ENCODE measurements at places on chromosomes 3 and 15.

DNA sequence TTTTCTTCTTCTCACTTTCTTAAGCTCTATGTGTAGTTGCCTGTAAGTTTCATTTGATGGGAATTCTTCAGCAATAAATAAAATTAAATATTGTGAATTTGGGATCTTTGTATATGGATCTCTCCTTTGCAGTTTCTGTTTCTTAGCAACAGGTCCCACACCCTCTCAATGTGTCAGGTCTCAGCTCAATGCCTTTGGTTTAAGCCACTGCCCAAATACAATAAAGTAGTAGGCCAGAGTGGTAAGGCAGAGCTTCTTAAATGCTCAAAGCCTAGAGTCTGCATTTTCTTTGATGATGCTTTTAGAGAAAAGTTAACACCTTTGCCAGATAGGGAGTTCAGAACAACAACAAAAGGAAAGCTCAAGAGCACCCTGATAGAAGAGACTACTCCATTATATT lies 343.7 kb downstream of the NSUN3 start:
- DNase-seq: no peak

- no peak for DNase-seq
These were observed 202.2 kb upstream of the BHLHE40 start for GRCh38 chr3:4776980-4777581.

- DNase-seq: no peak
These were observed 135.0 kb downstream of the IMPG2 start for GRCh38 chr3:101185341-101185740.

DNA sequence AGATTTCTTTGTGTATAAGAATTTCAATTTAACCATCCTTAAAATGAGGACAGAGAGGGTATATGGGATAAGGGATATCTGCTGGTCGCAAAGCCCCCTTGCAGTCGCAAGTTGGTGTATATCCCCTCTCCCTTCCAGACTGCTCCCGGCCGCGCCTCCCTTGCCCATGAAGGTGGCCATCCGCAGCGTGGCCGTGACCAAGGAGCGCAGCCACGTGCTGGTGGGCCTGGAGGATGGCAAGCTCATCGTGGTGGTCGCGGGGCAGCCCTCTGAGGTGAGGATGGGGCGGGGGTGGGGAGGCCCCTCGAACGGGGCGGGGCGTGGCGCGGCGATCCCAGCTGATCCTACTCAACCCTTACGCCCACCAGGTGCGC lies 29.4 kb downstream of the NBEAL2 start:
- DNase-seq: no peak

GRCh38 chr3:8549354-8549753 lies 47.7 kb downstream of the LMCD1 start:
- DNase-seq: no peak

DNA sequence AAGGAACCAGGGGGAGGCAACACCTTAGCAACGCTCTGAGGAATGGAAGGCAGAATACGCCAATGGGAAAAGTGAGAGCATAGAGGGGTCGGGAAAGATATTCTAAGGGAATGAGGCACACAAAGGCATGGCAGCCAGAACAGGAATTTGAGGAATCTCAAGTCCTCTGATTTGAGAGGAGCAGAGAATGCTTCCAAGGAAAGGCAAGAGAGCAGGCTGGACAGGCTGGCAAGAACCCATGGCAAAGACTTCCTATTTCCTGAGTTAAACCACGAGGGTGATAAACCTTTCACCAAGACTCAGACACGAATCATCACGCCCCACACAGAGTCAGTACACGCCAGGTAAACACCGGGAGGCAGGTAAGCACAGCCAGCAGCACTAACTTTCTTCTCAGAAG lies 109.8 kb downstream of the IGF2BP2 start:
- DNase-seq: peak; percentile 56

GRCh38 chr3:58482917-58483636 lies 8.8 kb upstream of the KCTD6 start:
- DNase-seq: no peak

GRCh38 chr3:45132568-45133211 lies 13.5 kb downstream of the CDCP1 start:
- no peak for DNase-seq

GRCh38 chr3:157086060-157086750 lies 73.7 kb downstream of the CCNL1 start:
- DNase-seq: no peak

DNA sequence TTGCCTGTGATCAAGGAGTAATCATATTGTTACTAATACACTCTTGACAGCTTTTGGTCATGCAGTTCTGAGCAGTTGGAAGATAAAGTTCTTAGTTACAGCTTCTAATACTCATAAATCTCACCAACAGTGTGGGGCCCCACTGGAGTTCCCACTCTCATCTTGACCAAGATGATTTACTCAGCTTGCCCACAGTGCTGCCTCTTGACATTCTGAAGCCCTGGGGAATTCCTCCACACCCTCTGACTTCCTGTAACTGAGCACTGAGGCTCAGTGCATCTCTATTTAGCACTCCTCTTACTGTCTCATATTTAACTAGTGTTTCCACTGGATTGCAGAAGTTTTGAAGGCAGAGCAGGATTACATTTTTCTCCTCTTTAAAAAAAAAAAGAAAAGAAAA lies 1.9 kb upstream of the ARL6IP5 start:
- DNase-seq: peak; percentile 58

- DNase-seq: no peak
These were observed 477.2 kb upstream of the CFAP20DC start for GRCh38 chr3:59526999-59527398.

GRCh38 chr3:37546876-37547275 lies 314.8 kb upstream of the CTDSPL start:
- DNase-seq: peak; percentile 26

- DNase-seq: no peak
These were observed 127.2 kb downstream of the ARNT2 start for GRCh38 chr15:80531388-80531787.

DNA sequence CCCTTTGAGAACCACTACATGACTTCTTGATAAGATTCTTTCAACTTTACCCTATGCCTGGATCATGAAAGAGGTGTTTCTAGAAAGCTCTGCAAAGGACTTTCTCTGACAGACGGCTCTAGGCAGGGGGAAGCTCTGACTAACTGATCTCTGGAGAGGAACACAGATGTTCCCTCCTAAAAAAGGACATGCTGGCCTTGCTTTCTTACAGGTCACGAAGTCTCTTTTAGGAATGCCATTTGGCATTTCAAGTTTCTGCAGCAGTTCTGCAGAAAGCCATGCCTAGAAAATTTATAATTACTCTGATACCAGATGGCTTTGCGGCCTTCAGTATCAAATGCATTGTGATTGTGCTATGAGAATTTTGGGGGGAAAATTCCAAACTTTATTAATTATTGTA lies 275.4 kb upstream of the CTDSPL start:
- DNase-seq: no peak

DNA sequence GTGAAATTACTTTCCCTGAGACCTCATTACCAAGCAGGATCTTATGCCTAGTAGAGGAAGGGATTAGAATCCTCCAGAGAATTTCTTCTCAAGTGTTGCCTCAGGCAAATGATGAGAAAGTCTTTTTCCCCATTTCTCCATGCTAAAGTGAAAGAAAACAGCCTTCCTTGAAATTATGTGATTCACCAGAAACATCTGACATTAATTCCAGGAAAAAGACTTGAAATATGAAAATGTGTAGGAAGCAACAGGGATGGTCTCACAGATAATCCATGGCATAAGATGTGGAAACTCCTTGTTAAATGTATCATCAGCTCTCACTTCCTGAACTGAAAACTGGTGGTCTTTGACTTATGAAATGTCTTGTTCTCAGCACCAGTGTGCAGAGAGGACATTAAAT lies 17.9 kb upstream of the ABI3BP start:
- DNase-seq: no peak

- no peak for DNase-seq
These were observed 64.8 kb upstream of the ARL8B start for GRCh38 chr3:5057272-5057671.

- no peak for DNase-seq
These were observed 119.2 kb upstream of the CMC1 start for GRCh38 chr3:28122227-28122626.

DNA sequence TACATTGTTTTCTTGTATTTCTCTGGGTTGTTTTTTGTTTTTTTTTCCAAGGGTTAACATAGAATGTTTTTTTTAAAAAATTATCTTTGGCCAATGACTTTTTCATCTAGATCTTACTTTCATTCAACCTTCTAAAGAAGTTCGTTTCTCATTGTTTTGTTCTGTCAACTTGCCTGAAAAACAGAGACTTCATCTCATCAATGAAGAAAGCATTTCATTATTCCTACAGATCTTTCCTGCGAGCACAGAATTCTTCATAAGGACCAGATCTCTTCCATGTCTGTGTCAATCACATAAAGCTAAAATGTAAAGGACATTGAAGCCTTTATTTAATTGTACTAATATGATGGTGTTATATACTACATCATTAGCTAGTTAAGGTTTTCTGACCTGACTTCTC lies 9.7 kb upstream of the EIF3J start:
- no peak for DNase-seq

- DNase-seq: peak; percentile 16
These were observed 145.4 kb upstream of the SLC24A5 start for GRCh38 chr15:47975427-47975826.

DNA sequence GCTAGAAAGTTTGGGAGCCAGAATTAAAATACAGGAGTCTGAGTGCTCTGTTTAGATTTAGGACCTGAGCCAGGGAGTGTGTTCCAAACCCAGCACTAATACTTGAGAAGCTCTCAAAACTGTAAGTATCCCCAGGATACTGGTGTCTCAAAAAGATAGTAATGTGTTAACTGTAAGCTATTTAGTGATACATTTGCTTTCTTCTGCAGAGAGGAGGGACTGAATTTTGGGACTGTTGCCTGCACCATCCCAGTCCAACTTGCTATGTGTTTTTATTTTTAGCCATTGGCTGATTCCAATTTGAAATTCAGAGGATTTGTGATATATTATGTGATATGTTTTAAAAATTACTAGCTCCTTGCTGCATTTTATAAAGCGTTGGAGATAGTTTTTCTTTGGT lies 31.5 kb downstream of the UBE2E1 start:
- no peak for DNase-seq

DNA sequence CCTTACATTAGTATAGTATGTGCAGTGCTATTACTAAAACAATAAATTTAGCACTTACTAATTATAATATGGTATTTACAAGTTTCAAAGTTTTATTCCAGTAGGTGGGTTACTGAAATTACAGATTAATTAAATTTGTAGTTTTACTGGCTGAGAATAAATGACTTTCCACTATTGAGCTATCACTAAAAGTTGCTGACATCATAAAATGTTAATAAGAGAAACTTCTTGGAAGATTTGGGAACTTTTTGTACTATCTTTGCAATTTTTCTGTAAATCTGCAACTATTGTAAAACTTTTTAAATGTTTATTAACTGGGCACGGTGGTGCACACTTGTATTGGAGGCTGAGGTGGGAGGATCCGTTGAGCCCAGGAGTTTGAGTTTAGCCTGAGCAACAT lies 247.7 kb downstream of the UBE2E2 start:
- no peak for DNase-seq
